ENCODE measurements at places on chromosomes 4 and X. TPM values are rescaled to one million over a fixed set of nuclear protein-coding genes. Genes with fewer than 3 reads are reported as not detected.

Gene ATP6AP2
- 84.2 TPM for total RNA-seq

GRCh38 chrX:24113181-24113580 lies 36.3 kb upstream of the ZFX start:
- peaks cover 4% of the 10 kb centered on the region for H3K36me3 ChIP-seq
- DNase-seq = no peak
- H3K27me3 ChIP-seq = no peaks in the 10 kb centered on the region

DNA sequence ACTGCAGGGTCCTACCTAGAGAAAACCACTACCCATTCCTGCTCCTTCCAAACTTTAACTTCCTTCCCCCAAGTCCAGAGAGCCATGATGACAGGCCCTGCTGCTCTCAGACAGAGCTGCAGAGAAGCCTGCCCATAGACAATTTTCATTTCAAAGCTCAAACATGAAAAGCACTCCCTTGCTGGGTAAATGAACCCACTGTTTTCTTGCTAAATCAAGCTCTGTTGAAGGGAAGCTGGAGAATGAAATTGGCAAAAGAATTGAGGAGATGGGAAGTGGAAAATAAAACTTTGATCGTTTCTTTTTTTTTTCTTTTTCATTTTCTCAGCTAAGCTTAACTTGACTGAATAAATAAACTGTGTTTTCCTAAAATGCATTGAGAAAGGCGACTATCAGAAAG lies 331.1 kb upstream of the CPEB2 start:
- H3K4me3 ChIP-seq = no peak overlapping the region
- DNase-seq = no peak
- no peaks in the 10 kb centered on the region for H3K36me3 ChIP-seq
- no peaks in the 10 kb centered on the region for H3K4me1 ChIP-seq
- peaks cover 11% of the 10 kb centered on the region for H3K27me3 ChIP-seq

DNA sequence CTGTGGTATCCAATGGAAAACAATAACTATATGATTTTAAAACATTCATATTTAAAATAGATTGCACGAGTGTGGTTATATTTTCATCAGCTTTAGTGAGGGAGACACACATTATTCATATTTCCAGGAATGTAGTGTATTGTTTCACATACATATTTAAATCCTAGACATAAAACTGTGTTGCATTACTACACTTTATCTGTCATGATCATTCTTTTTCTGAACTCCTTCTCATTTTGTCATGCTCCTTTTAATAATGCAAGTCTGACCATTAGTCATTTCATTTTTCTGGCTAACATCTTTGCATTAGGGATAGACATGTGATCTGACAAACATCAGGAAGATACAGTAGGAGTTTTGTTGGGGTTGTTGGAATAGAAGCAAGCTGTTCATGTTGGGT lies 1382.7 kb downstream of the PCDH7 start:
- no peaks in the 10 kb centered on the region for H3K36me3 ChIP-seq
- H3K27ac ChIP-seq = no peak overlapping the region
- no peak for DNase-seq

DNA sequence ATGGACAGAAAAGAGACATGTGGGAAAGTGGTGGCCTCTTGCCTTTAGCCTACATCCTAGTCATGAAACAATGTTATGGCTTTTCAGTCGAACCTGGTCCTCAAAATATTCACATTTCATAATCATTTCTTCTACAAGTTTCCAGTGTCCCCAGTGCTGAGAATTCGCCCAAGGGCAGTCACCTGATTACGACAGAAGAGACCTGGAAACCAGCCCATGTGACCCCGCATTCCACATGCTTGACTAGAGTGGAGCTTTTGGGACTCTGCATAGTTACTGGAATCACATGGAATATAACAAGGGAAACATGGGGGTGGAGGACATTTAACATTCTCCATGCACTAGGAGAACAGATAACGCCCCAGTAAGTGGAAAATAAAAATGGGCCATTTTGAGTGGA lies 100.1 kb downstream of the PPARGC1A start:
- H3K27me3 ChIP-seq = no peaks in the 10 kb centered on the region
- no peak overlapping the region for H3K27ac ChIP-seq
- H3K4me3 ChIP-seq = no peak overlapping the region
- no peak for DNase-seq

GRCh38 chrX:71541210-71542022 lies 8.5 kb downstream of the OGT start:
- H3K4me1 ChIP-seq = peaks cover 14% of the 10 kb centered on the region
- no peak overlapping the region for H3K4me3 ChIP-seq
- no peaks in the 10 kb centered on the region for H3K27me3 ChIP-seq

Gene TLR8
- total RNA-seq = not detected

Gene CSAG2
- total RNA-seq = not detected

Measured in mesothelial cell of epicardium (in vitro differentiated cells).